ENCODE measurements at places on chromosomes 1 and 21.

DNA sequence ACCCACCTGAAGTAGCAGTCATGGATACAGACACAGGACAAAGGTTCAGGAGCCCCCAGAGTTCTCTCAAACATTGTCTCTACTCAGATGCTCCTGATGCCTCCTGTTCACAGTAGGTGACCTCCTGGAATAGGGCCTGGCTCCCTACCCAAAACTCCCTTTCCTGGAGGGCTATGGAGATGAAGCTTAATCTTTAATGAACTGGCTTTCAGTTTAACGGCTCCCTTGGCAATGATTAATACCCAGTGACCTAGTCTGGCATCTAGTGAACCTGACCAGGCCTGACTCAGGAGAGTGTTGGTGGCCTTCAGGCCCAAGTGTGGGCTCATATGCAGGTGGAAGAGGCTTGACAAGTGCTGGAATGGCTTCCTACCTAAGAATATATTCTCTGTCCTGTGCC, 65.2 kb upstream of the TRABD2B start:
- DNase-seq, result no peak

DNA sequence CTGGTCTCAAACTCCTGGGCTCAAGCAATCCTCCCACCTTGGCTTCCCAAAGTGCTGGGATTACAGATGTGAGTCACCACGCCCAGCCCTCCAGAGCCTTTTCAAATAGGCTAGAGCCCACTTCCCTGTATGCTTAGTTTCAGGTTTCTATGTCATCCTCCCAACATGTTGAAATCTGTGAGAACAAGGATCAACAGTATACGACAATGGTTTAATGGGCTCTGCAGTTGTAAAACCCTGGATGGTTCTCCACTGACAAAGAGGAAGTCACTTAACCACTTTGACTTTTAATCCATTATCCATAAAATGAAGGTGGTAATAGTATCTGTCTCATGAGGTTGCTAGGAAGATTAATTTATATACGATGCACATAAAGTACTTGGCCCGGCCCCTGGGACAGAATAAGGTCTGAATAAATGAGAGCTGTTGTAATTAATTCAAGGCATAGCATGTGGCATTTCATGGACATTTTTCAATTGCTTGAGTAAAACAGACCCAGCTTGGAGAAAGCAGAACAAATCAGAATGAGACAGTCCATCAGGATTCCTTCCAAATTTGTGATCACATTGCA, 113.9 kb upstream of the ZNF648 start:
- peak; percentile 42 for DNase-seq

- peak; percentile 70 for DNase-seq
These were observed 133.4 kb downstream of the COP1 start for GRCh38 chr1:176073524-176074157.

GRCh38 chr1:244171241-244171985, 120.3 kb downstream of the ZBTB18 start:
- DNase-seq, result no peak

DNA sequence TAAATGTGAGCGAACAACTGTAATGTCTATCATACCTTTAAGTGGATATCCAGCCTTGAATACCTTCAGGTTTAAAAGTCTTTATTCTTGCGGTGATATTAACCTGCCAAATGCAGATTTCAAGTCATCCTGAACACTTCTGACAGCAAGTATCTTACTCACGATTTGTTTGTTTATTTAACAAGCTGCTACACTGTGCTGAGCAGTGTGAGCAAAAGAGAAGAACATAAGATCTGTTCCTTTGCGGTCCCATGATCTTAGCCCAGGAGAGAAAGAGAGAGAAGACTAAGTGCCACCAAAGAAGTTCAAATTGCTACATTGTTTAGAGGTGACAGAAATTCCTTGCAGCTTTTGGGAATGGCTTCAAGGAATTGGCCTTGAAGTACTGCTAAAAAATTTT, 9.5 kb upstream of the IL24 start:
- no peak for DNase-seq

DNA sequence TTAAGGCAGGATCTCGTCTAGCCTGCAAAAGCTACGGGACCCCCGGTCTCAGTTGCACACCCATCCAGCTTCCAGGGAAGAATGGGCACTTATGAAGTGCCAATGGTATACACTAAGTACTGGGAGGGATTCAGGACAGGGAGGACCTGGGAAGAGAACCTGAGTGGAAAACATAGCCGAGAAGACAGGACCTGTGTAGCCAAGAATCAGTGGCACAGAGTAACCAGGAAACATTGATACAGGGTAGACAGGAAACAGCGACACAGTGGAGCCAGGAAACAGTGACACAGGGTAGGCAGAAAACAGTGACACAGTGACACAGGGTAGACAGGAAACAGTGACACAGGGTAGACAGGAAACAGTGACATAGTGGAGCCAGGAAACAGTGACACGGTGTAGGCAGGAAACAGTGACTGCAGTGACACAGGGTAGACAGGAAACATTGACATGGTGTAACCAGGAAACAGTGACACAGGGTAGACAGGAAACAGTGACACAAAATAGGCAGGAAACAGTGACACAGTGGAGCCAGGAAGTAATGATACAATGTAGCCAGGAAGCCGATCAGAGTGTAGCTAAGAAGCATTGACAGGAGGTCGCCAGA, 138.0 kb upstream of the ARHGEF16 start:
- no peak for DNase-seq

- no peak for DNase-seq
These were observed 21.9 kb upstream of the EPS8L3 start for GRCh38 chr1:109785446-109786111.

DNA sequence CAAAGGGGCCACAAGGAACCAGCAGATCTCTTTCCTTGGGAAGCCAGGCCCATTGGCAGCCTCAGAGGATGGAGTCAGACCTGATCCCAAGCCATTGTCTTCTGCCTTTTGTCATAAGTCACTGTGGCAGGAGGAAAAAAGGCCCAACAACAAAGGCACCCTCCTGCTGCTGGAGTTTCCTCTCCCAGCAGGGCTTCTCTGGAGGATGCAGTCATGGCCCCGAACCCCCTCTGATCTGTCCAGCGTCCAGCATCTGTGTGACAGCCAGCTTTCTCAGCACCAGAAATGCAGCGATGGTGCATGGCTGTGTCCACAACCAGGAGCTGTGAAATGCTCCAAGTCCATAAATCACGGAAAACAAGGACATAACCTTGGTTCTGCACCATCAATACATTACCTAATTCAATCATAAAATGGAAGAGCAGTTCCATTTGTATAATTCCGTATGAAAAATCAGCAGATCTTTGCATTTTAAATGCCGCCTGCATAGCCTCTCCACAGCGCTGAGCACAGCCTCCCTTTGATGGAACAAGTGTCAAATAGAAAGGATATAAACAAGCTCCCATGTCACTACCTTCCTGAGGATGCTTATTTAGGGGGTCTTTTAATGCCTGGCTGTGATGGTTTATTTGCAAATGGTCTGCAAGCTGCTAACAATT, 30.6 kb downstream of the AJAP1 start:
- DNase-seq, result no peak

DNA sequence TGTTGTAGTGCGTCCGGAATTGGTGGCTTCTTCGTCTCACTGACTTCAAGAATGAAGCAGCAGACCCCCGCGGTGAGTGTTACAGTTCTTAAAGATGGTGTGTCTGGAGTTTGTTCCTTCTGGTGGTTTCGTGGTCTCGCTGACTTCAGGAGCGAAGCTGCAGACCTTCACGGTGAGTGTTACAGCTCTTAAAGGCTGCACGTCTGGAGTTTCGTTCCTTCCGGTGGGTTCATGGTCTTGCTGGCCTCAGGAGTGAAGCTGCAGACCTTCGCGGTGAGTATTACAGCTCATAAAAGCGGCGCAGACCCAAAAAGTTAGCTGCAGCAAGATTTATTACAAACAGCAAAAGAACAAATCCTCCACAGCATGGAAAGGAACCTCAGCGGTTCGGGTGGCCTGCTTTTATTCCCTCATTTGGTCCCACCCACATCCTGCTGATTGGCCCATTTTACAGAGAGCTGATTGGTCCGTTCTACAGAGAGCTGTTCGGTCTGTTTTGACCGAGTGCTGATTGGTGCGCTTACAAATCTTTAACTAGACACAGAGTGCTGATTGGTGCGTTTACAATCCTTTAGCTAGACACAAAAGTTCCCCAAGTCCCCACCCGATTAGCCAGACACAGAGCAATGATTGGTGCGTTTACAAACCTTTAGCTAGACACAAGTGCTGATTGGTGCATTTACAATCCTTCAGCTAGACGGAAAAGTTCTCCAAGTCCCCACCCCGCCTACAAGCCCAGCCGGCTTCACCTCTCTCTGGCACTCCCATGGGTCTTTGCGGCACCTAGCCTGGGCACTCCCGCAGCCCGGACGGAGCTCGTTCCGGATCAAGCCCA, 49.6 kb upstream of the KRTAP19-8 start:
- DNase-seq, result no peak

DNA sequence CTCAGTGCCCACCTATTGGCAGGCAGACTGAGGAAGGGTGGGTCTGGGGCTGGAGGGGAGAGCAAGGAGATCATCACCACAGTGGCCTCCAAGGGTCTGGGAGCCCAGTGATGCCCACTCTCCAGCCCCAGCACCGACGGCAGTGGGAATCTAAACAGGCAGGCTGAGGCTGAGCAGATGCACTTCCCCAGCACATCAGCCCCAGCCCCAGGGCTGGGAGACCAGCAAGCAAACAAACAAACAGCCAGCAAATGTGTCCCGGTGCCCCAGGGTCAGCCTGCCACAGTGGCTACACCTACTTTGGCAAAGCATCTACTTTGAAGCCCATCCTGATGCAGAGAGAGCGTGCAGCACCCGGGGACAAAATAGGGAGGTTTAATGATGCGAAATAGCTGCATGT, 216.3 kb upstream of the ZC3H12A start:
- no peak for DNase-seq

DNA sequence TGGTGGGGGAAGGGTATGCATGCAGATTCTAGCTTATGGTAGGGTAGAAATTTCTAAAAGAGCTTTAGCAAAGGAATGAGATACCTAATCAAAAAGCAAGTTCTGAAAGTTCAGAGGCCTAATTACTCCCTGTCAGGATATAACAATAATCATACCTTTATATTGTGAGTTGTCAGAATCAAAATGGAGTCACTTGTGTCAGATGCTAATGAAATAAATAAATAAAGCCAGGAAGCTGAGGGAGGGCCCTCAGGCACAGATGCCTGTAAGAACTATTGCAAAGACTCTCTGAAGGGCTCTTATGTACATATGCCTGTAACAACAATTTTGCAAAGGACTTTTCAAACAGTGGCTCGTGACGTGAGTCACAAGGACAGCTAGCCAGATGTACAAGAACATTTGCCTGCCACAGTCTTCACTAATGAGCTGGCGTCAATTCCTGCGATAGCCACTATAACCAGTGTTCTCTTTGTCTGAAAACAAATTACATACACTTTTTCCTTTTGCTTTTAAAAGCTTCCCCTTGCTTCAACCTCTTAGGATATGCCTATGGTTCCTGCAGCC, 27.4 kb upstream of the DNASE2B start:
- DNase-seq, result peak; percentile 53

- DNase-seq, result no peak
These were observed 73.1 kb upstream of the LRRN2 start for GRCh38 chr1:204758601-204759000.

- no peak for DNase-seq
These were observed 219.0 kb downstream of the LRRIQ3 start for GRCh38 chr1:73978964-73979363.

DNA sequence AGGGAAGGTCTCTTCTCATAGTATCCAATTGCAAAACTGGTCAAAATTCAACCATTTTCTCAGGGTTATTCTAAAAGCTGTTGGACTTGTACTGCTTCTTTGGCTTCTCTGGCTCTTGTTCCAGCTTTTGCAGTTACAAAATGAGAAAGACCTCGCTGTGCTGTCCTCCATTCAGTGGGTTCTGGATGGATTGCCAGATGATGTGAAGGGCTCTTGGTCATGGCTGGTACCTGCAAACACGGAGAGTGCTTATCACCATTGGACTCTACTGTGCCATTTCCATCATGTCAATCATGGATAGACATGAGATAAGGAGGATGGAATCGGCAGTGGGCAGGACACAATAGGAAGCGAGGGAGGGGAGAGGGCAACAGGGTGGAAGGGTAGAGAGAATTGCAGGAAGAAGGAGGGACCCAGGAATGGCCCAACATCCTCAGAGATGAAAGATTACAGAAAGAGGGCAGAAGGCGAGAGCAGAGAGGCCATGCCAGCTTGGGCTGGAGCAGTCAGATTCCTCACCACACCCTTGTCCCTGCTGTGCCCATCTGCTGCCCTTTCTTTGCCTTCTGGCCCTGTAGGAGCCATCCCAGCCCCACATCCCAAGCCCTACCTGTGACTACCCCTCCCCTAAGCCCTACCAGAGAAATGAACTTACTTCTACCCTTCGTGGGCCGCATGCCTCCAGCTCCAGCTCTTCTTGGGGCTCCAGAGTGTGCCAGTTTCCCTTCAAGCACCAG, 70.3 kb downstream of the HIVEP3 start:
- DNase-seq, result peak; percentile 60

DNA sequence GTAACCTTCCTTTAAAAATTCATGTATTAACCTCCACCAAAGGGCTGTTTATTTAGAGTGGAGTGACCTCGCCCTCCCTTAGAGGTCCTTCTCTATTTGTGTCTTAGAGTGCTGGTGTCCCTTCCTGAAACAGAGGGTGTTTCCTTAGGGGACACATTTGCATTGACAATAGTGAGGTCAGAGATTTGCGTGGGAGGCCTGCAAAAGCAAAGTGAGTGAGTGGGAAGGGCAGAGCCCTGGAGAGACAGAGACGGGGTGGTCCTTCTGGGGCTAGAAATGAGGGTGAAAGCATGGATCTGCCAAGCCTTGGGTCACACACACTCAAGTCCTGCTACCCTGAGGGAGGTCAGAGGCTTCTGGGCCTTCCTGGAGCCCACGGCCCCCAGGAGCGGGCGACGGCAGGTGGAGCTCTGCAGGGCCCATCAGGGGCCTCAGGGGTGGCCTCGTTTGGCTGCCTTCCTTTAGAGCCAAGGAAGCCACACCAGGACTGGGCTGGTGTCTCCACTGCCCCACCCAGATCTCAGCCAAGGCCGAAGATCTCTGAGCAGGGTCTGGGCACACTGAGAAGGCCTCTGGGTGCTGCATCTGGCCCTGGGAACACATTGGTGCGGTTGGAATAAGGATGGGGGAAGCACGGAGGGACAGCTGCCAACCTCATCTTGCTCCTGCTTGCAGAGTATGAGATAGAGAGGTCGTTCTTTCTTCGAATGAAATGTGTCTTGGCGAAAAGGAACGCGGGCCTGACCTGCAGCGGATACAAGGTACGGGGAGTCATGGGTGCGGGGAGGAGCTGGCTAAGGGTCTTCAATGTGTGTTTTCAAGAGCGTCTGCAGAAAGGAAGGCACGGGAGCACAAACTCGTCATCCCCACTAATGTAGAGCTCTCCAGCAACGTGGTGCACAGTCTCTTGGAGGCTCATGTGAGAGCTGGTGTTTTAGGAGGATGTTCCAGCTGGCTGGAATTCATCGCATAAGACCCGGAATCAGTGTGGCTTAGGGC, 23.8 kb downstream of the SIM2 start:
- no peak for DNase-seq

- no peak for DNase-seq
These were observed 13.7 kb downstream of the PARS2 start for GRCh38 chr1:54750596-54750995.

- no peak for DNase-seq
These were observed 47.3 kb downstream of the SAMD13 start for GRCh38 chr1:84348759-84349158.

- DNase-seq, result no peak
These were observed 421.5 kb downstream of the PTPRU start for GRCh38 chr1:29657816-29658215.

All from NCI-H524 (cell line).